NCI-H1105 (cell line): ENCODE measurements at places on chromosomes 1 and 21.

GRCh38 chr1:228842094-228842775 lies 107.0 kb downstream of the RHOU start:
- no peak for DNase-seq

DNA sequence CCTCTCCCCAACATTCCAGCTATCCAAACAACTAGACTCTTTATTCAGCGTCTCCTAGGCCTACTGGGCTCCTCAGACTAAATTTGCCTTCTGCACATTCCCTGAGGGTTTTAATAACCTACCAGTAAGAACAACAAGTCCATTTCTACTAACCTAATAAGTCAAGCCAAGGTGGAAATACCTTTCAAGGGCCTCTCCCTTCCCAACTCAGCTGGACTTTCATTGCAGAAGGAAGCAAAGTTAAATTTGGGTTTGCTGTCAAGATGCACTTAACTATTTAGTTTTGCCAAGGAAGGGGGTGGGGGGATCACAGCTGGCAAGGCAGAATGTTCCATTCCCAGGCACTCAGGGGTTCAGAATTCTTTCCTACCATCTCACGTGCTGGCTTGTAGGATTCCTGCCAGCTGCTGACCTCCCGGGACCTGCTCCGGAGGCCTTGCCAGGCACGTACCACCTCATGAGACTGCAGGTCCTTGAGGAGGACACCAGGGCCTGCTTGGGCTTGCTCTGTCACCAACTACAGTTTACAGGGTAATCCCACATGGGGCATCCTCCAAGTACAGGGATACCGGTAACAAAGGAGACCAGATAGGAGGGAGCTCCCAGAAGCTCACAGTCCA lies 29.8 kb downstream of the SLC30A1 start:
- DNase-seq, result no peak

DNA sequence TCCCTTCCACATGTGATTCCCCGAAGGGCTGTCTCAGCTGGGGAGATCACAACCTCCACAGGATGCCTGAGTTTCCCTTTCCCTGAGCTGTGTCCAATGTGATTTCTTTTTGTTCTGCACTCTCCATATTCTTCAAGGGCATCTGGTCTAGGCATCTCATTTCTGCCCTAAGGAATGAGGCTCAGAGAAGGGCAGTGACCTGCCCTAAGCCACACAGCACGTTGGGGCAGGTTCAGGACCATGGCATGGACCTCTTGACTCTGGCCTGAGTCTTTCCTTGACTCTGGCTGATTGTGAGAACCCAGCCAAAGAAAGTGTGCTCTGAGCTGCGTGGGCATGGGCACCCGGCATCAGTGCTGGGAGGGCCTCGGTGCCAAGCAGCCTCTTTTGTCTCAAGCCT lies 590.3 kb downstream of the PTPRU start:
- no peak for DNase-seq

GRCh38 chr1:1346501-1346890 lies 2.7 kb downstream of the DVL1 start:
- DNase-seq, result no peak

DNA sequence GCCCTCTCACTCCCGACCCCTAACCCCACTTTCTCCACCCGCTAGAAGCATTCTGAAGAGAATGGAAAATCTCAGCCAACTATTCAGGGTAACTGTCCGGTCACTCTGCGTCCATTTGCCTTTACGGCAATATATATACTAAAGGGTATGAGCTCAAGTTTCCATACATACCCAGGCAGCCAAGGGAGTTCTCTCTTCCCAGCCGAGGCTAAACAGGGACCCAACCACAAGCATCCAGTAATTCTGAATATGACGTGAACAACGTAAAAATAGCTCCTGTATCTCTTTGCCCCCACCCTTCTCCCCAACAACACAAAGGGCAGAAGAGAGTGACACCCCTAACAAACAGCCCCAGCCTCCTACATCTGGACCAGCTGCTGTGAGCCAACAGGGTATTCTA lies 67.7 kb downstream of the SSBP3 start:
- DNase-seq, result no peak

GRCh38 chr1:38365242-38365641 lies 318.6 kb upstream of the POU3F1 start:
- DNase-seq, result no peak

GRCh38 chr1:207316141-207316540 lies 5.3 kb upstream of the CD55 start:
- no peak for DNase-seq

DNA sequence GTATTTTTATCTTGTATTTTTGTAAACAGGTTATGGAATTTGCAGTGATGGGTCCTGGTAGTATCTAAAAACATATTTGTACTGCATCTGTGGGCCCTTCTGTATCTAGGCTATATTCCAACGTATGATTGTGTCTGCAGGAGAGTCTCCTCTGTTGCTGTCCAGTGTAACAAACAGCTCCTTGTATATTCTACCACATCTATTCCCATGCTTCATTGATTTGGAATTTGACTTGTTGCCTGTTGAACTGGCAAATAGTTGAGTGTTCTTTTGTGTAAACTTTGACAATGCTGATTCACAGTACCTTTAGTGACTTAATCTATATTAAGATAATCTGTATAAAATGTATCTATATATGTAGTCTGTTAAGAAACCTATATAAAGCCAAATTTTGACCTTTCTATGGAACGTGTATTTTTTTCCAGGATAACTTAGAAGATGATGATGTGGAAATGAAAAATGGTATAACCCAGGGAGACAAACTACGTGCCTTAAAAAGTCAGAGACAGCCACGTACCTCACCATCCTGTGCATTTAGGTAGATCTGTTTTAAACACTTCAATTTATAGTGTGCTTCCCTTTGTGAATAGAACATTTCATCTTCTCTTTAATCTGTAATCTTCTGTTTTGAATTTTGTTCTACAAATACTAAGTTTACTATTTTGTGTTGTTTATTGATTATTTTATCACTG lies 43.4 kb upstream of the GPR88 start:
- DNase-seq, result no peak
